ENCODE measurements at places on chromosomes 6 and 20.

DNA sequence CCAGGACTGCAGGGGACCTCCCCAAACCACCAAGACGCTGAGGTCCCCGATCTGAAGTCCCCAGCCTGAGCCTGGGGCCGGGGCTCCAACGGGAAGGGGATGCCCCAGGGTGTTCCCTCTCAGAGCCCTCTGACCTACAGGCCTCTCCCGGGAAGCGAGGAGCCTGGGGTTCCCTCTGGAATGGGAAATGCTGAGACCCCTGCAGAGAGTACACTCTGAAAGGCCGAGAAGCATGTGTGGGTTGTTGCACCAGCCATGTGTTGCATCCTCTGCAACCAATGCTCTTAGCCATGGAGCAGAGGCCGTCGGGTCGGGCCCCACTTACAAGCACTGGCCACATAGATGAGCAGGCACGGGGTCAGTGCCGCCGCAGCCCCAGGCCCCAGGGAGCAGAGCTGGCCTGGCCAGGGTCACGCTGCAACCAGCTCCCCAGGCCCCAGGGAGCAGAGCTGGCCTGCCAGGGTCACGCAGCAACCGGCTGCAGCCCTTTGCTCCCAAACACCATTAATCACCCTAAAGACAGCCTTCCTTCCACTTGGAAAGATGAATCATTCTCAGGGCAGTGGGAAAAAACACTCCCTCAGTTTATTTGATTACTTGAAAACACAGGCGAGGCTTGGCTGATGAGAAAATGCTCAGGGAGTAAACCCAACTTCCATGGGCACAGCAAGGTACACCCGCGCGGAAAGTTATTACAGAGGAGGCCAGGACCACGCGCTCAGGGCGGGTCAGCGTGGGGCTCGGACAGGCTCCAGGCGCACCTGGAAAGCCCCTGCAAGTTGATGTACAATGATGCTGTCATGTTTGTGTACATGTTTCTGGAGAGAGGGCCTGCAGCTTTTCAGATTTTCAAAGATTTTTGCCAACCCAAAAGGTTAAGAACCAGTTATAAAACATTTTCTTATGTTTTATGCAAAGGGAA lies 78.0 kb upstream of the AFDN start:
- DNase-seq: no peak

- DNase-seq: no peak
Measured at GRCh38 chr20:58610071-58610800, 40.8 kb upstream of the STX16 start.

GRCh38 chr6:162468326-162468725 lies 259.2 kb downstream of the PRKN start:
- no peak for DNase-seq

GRCh38 chr6:127949251-127949650 lies 48.4 kb upstream of the THEMIS start:
- no peak for DNase-seq

Data from activated CD4-positive, alpha-beta T cell treated with anti-CD3 and anti-CD28 coated beads for 36 hours (primary cell).